Activated B cell treated with CpG ODN at 0.5 μM for 24 hours (primary cell): ENCODE measurements at places on chromosomes 16 and 17. TPM values are rescaled to one million over a fixed set of nuclear protein-coding genes. Genes with fewer than 3 reads are reported as not detected.
A peak's percentile ranks its signal among the peaks of the same experiment; 100 is the strongest.

Gene C1QL1
- total RNA-seq, result not detected in 2 replicates

DNA sequence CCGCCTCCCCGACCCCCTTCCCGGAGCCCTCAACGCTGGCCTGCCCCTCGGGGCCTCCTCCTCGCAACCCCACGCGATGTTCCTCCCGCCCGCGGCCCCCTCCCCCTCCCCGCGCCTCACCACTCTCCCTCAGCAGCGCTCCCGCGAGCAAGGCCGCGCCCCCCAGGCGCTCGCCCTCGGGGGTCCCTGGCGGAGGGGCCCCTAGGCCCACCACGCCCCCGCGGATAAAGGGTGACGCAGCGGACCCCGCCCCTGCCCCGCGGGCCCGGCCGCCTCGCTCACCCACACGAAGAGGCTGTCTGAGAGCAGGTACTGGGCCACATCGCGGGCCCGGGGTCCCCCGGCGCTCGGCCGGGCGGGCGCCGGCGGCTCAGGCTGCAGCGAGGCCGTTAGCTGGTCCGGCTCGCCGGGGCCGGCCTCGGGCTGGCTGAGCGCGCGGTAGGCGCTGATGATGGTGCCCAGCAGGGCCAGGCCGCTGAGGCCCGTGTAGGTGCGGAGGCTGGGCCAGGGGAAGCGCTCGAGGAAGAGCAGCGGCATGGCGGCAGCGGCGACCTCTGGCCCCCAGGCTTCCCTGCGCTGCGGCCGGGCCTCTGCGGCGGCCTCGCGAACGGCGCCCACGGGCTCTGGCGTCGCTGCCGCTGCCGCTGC is 430 bp downstream of the AMFR start:
- peak overlapping the region; percentile 95 for H3K27ac ChIP-seq
- H3K4me3 ChIP-seq, result peak overlapping the region; percentile 96
- peaks cover 49% of the 10 kb centered on the region for H3K4me1 ChIP-seq
- H3K27me3 ChIP-seq, result no peaks in the 10 kb centered on the region
- peak; percentile 54 for DNase-seq

GRCh38 chr17:75346906-75347305 is 57.7 kb upstream of the SLC25A19 start:
- no peak for DNase-seq
- H3K4me1 ChIP-seq, result peaks cover 97% of the 10 kb centered on the region
- peaks cover 20% of the 10 kb centered on the region for H3K36me3 ChIP-seq
- H3K27ac ChIP-seq, result peak overlapping the region; percentile 92
- H3K4me3 ChIP-seq, result peak overlapping the region; percentile 89

DNA sequence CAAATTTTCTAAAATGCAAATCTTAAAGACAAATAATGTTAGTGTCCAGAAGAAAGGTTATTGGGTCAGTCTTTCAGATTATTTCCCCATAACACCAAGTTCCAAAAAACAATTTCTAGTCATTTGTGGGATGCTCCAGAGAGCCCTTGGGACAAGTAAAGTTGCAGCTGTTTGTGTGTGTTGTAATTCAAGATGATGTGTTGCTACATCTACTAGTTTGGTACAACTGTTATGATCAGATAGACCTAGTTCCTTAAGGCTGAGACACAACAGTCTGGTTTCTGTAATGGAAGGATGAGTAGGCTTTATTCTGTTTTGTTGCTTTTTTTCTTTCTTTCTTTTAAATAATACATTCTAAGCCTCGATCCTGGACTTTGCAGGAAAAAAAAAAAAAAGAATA is 41.9 kb downstream of the PIGL start:
- H3K27ac ChIP-seq, result no peak overlapping the region
- no peak for DNase-seq
- no peaks in the 10 kb centered on the region for H3K27me3 ChIP-seq
- no peak overlapping the region for H3K4me3 ChIP-seq

- H3K27me3 ChIP-seq, result no peaks in the 10 kb centered on the region
- no peak for DNase-seq
- peaks cover 28% of the 10 kb centered on the region for H3K4me1 ChIP-seq
- no peak overlapping the region for H3K4me3 ChIP-seq
- no peak overlapping the region for H3K27ac ChIP-seq
- H3K36me3 ChIP-seq, result no peaks in the 10 kb centered on the region
These were observed 2.7 kb downstream of the ZSCAN10 start for GRCh38 chr16:3096362-3096761.

GRCh38 chr17:73311428-73311780 is 397 bp downstream of the CDC42EP4 start:
- H3K4me3 ChIP-seq, result peak overlapping the region; percentile 84
- H3K4me1 ChIP-seq, result peaks cover 14% of the 10 kb centered on the region

GRCh38 chr16:88764913-88765349 is 20.1 kb downstream of the PIEZO1 start:
- DNase-seq, result no peak
- H3K4me1 ChIP-seq, result peaks cover 42% of the 10 kb centered on the region
- H3K4me3 ChIP-seq, result no peak overlapping the region
- no peaks in the 10 kb centered on the region for H3K27me3 ChIP-seq
- no peak overlapping the region for H3K27ac ChIP-seq

Gene RGS9
- total RNA-seq, result 3.2 TPM in 2 replicates
